ENCODE measurements at places on chromosomes 12 and 14. TPM values are rescaled to one million over a fixed set of nuclear protein-coding genes. Genes with fewer than 3 reads are reported as not detected.
A peak's percentile ranks its signal among the peaks of the same experiment; 100 is the strongest.

The PRH2 gene
- not detected for total RNA-seq

DNA sequence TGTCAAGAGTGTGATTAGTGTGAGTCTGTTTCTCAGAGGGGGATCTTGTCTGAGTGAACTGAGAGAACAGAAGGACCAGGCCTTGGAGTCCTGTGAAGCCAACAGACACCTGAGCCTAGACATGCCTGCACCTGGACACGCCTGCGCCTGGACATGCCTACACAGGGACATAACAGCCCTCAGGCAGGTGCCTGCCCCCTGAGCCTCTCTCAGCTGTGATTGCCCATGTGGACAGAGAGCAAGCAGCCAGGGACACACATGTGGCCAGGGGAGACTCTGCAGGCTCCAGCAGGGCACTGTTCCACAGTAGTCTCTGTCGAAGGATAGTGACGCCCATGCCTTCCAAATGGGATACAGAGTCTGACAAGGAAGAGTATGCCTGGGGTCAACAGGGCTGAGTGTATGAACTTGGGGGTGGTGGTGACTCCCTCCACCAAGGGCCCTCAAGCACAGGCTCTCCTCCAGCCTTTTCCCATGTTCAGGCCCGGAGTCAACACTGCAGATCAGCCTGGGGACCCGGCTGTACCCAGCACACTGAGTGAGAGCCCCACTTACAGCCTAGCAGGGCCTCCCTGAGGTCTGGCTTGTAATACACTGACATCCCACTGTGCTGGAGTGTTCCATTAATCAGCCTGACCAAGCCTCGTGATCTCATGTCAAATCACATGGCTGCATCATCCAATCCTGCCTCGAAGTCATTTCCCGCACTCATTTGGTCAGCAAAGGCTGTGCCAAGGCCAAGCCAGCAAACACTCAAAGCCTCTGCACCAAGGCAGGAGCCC lies 173.0 kb downstream of the CALM1 start:
- peak; percentile 61 for DNase-seq

- peak; percentile 41 for DNase-seq
Observed at GRCh38 chr14:91947475-91948184, at the start of gene FBLN5. Gene FBLN5, minus strand, starts transcription at chr14:91947694. Its CDS starts 465 bp downstream, at chr14:91947229.

- DNase-seq, result peak; percentile 20
Observed at GRCh38 chr14:76710056-76711010, 50.9 kb upstream of the VASH1 start.

The HCAR2 gene
- 0.28 TPM for total RNA-seq

The GRIP1 gene
- total RNA-seq, result 19.3 TPM

The PRIM1 gene
- total RNA-seq, result 5.0 TPM

DNA sequence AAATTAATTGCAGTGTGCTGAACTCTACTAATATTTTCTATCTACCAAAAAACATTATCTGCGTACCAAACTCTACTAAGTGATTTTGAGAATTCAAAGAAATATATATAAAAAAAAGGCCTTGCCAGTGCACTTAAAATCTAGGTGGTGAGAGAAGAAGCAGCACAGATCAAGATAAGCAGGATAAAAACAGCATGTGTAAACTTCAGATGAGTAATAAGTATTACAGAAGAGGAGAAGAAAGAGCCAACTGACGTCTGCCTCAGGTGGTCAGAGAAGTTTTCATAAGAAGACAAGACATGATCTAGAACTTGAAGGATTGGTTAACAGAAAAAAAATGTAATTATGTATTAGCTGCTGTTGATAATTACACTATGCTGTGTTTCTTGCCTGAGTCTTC lies 166.4 kb downstream of the DUSP6 start:
- peak; percentile 63 for DNase-seq

GRCh38 chr14:35286003-35286600 lies 6.1 kb upstream of the PSMA6 start:
- DNase-seq, result no peak

GRCh38 chr14:86673523-86673969 lies 1143.6 kb downstream of the FLRT2 start:
- peak; percentile 81 for DNase-seq

DNA sequence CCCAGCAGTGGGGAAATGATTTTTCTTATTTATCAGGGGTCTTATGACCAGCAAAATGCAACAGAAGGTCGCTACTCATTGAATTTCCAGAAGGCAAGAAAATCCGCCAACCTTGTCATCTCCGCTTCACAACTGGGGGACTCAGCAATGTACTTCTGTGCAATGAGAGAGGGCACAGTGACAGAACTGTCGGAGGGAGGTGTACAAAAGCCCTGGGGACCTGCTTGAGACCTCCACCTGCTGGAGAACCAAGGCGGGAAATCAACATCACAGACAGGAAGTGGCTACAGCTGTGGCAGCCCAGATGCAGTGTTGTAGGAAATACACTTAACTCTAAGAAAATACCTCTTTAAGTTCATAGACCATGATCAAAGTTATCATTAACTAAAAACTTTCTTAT lies 250.9 kb upstream of the OR4E1 start:
- DNase-seq, result no peak

The P2RX2 gene
- total RNA-seq, result not detected

The CCDC63 gene
- not detected for total RNA-seq

DNA sequence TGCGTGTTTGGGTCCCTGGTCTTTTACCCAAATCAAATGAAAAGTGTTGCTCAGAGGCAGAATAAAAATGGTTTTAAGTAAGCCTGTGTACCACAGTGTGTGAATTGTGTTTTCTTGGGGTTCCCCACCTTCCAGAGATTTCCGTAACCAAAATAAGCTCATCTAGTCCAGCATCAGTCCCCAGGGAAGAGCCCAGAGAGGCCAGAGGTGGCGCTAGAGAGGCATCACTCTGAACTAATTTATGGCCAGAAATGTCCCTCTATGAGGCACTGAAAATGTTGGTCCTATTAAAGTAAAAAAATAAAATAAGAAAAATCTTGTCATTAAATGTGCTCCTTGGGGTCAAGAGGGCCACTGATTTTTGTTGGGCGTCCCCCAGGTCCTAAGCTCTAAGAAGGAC lies 24.9 kb upstream of the PRKAB1 start:
- DNase-seq, result no peak

The SLC2A3 gene
- total RNA-seq, result 12.5 TPM

DNA sequence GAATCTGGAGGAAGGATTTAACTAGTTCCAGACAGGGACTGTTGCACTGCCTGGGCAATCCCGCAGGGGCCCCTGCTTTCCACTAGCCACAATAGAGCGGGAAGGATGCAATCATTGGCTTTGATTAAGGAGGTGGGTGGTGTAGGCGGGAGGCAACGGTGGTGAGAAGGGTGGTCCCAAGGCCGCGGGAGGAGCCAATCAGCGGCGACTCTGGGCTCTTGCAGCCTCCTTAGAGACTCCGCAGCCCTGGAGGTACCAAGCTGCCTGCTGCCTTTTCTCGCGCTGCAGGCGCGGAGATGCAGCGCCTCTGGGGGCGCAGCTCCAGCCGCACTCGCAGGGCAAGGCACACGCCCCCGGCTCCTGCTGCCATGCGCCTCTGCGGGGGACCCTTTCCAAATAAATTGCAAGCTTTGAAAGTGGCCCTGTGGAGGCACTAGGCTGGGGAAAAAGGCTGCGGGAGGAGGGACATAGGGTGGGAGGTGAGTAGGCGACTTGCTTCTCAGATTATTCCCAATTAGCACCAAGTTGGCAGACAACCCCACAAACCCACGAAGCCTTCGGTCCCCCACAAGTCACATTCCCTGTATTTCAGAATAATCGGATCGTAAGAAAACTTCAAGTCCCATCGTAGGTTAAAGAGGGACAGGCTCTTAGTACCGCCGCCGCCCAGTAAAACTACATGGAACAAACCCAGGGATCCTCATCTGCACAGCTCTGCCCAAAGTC lies 858 bp upstream of the KCNA1 start:
- no peak for DNase-seq

The KRT80 gene
- 2.7 TPM for total RNA-seq

DNA sequence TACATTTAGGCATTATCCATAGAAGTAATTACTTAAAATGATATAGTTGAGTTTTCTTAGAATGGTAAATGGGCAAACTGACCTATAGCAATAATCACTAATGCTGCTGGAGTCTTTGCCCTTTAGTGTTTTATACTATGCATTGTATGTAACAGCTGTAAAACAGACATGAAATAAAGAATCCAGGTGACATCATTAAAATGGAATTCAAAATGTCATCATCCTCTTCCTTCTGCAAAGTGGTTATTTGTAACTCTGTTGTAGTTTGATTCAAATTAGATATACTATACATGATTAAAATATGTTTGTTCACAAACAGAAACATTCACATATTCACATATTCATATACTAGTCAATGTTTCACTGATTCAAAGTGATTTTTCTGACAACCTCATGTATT lies 598.8 kb downstream of the SLC16A7 start:
- DNase-seq, result peak; percentile 35

The TMEM52B gene
- not detected for total RNA-seq
